Fibroblast of skin of right quadriceps (primary cell): ENCODE measurements at places on chromosomes 3 and 15.

GRCh38 chr3:112333381-112334317 lies 693 bp downstream of the CD200 start:
- peak; percentile 3 for DNase-seq

DNA sequence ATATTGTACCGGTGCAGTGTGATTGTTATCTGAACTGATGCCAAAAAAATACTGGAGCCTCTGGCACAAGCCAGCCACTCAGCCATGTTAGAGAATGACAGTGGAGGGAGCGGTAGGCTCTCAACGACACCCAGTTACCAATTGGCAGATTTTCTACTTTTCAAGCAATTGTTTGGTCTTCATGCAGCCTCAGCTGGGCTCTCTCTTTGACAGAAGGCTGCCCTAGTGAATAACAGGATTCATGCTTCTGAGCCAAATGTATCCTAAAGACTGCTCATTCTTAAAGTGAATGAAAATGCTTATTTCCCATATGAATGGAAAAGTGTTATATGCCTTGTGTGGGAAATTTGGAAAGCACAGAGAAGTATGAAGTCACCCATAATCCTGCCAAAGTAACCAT lies 261.2 kb upstream of the TRIM42 start:
- no peak for DNase-seq

- no peak for DNase-seq
Measured at GRCh38 chr3:36596419-36596818, 167.9 kb downstream of the DCLK3 start.

DNA sequence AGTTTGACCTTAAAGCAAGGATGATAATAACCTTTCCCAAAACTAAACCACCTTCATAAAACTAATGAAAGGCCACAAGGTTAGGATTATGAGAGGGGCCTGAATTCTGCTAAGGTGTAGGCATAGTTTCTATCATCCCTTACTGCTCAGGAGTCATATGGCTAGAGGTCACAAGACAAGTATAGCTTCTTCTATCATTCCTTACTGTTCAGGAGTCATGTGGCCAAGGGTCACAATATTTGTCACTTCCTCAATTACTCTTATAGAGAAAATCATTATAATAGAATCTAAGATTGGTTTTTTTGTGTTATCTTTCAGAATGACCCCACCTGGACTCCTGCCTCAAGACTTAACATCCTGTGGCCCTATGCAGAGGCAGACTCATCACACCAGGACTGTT lies 36.6 kb downstream of the HERC1 start:
- no peak for DNase-seq

DNA sequence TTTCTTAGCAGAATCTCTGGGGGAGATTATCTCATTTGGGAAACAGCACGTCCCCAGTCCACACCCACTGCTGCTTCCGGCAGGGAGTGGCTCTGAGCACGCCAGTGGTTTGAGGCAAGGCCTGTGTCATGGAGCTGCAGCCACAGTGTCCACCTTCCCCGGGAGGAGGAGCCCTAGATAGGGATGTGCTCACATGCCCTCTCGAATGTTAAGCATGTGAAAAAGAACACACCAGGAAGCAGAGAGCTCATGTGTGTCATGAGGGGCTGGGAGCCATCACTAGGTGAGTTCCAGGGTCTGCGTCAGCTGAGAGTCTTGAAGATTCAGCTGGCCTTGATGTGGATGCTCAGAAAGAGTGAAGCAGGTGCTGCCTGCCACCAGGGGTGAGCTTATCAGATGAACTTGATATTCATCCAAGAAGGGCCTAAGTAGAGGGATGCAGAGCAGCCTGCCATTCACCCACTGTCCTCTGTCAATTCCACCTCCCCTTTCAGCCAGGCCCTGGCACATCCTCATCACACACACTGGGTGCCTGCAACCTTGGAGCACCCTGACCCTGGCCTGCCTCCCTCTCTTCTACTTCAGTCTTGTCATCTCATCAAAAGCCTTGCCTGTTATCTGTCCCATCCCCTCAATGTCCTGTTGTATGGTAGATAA lies 16.3 kb downstream of the ITGA11 start:
- no peak for DNase-seq

DNA sequence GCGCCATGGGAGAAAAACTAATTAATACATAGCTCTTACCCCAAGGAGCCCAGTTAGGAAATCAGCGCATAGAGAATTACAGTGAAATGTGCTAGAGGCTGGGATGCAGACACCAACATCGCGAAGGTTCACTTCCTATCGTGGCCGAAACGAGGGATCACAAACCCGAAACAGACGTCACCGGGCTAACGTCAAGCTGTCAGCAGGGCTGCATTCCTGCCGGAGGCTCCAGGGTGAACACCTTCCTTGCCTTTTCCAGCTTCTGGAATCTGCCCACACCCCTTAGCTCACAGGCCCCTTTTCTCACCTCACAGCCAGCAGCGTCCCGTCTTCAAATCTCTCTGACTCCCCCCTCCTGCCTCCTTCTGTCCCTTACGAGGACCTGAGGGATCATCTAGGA lies 13.0 kb downstream of the GP5 start:
- DNase-seq: no peak

GRCh38 chr3:177569193-177569592 lies 371.9 kb upstream of the TBL1XR1 start:
- DNase-seq: no peak
